ENCODE measurements at places on chromosomes 11 and 22.
A peak's percentile ranks its signal among the peaks of the same experiment; 100 is the strongest.

GRCh38 chr11:70763606-70764005 is 365.3 kb downstream of the CTTN start:
- no peak for DNase-seq

DNA sequence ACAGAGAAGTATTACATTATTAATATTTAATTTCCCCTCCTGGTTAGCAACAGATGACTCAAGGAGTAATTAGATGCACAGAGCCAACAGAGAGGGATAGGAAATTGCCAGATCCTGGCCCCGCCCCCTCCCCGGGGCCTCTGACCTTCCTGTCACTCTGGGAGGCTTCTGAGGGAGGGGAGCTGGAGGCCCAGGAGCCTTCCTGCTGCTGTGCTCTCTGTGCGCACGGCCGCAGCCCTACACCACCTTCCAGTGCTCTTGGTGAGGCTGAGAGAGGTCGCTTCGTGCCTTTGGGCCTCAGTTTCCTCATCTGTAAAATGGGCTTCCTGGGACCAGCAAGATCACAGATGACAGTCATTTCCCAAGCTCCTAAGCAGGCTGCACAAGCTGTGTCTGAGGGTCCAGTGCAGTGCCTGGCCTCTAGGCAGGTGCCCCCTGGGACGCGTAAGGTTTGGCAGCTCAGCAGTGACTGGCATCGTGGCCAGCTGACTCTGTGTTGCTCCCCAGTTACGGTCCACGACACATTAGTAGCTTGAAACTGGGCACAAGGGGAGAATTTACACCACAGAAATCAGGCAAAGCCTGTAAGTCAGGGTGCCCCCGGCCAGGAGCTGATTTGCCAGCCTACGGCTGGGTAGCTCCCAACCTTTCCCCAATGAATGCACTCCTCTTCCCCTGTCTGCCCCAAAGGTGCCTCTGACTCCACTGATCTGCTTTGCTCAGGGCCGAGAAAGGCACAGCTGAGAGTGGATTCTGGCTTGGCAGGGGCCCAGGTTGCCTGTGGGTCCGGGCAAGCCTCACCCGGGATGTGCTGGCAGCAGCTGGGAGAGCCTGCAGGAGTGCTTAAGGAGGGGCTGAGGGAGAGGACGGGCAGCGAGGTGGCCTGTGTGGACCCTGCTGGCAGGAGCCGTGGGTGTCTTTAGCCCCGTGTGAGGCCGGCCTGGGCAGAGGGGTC is 2.3 kb downstream of the ADORA2A start:
- peak; percentile 66 for DNase-seq

DNA sequence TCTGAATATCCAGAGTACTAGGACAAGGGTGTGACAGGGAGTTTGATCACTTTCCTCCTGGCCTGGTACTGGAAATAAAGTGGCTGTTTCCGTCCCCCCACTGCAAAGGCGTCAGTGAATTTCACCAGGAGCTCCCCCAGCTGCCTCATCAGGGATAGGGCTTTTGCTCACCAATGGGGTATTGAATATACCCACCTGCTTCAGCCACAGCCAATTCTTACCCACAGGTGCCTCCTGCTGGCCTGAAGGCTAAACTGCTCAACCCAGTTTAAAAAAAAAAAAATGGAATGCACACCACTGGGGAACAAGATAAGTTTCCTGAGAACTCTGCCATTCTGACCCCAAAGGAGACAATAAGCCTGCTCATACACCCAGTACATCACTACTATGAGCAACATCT is 65.3 kb upstream of the MS4A8 start:
- no peak for DNase-seq

DNA sequence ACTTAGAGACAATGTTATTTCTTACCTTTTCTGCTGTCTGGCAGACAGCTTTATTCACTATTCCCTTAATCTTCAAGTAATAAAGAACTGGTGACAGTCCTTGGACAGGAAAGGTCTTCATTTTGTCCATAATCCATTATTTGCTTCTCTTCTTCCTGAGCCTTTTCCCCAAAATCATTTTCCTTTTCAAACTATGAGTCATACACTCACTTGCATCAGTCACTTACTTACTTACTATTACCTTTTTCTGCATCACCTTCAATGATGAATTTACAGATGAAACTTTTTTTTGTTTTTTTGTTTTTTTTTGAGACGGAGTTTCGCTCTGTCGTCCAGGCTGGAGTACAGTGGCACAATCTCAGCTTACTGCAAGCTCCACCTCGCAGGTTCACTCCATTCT is 9.5 kb downstream of the METTL15 start:
- no peak for DNase-seq

GRCh38 chr11:83153764-83154163 is 3.2 kb upstream of the PCF11 start:
- no peak for DNase-seq

GRCh38 chr11:35943713-35944502 is at the start of gene LDLRAD3:
LDLRAD3 (plus strand) TSS chr11:35944062; CDS start chr11:35944099, 37 bp downstream.
- DNase-seq: peak; percentile 46

DNA sequence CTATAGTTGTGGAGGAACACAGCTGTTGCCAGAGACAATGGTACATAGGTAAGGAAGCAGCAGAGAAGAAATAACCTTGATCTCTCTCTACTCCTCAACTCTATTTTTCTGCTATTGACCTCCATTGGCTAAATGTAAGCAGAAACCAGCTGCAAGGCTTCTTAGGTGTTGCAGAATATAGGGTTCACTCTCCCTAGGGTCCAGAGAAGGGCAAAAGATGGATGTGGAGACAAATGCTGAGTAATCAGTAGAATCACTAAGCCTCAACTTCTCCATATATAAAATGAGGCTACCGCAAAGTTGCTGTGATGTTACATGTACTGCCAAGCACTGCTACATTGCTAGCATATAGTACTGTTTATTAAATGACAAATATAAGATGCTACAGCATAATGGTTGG is 120.6 kb downstream of the PDE3B start:
- no peak for DNase-seq

GRCh38 chr11:125257190-125257579 is 92.6 kb downstream of the PKNOX2 start:
- DNase-seq: no peak

DNA sequence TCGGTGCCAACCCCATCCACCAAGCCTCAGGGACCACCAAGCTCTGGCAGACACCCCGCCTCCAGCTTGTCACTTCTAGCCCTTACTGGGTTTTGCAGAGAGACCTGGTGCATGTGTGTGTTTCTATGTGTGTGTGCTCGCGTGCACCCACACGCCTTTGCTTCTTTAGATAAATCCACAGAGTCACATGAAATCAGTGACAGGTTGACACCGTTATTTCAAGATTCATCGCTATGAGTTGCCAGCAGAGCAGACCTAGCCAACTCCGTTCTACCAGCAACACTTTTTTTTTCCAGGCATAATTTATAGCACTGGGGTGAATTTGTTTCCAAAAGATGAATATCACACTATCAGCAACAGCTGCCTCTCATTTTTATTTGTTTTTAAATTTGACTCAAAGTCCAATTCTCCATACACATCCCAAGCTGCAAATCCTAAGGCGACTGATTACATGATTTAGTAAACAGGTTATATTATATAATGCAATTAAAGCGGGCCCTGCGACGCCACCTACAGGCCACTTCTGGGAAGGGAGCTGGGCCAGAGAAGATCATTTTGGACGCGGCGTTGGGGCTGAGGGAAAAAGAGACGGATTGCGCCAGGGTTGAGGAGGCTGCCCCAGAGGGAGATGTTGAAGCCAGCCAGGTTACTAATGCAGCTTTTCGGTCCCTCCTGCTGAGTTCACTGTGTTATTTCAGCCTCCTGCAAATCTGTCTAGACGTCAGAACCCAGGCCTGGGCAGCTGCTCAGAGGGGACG is 150.5 kb downstream of the FEZ1 start:
- peak; percentile 35 for DNase-seq

GRCh38 chr11:67586568-67587250 is 3.1 kb downstream of the GSTP1 start:
- no peak for DNase-seq

DNA sequence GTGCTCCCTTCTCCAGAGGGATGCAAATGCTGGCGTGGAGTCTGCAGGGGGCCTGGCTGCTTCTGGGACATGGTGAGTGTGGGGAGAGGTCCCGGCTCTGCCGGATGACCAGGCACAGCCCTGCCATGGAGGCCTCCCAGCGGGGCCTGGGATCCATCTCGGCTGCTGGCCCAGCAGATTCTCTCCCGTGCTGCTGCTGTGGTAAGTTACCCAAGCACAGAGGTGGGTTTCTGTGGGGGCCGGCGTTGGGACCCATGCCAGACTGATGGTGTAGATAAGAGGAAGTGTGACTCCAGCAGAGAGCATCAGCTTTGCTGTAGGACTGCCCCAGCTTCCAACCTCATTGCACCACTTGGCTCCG is 147.5 kb upstream of the B3GAT1 start:
- DNase-seq: no peak

- DNase-seq: no peak
Observed at GRCh38 chr11:95266751-95267374, 35.9 kb upstream of the SESN3 start.

GRCh38 chr11:64021757-64022093 is 14.0 kb upstream of the FLRT1 start:
- DNase-seq: no peak

DNA sequence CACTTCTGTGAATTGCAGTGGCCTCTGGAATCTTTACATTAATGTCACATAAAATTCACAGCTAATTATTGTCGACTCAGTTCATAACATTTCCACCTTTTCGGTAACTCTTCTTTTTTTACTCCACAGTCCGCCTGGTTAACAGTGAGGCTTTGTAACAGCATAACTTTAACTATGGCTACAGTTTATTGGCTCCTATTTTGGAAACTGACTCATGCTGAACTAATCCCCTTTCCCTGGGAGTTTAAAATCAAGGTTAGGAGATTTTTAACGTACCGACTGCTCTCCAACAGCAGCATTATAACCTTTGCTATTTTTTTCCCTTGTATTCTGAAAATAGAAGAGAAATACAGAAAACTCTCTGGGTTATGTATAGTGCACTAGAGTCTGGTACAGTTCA is 3.2 kb upstream of the POGLUT3 start:
- no peak for DNase-seq

GRCh38 chr11:18461909-18462308 is 6.3 kb downstream of the LDHAL6A start:
- no peak for DNase-seq

DNA sequence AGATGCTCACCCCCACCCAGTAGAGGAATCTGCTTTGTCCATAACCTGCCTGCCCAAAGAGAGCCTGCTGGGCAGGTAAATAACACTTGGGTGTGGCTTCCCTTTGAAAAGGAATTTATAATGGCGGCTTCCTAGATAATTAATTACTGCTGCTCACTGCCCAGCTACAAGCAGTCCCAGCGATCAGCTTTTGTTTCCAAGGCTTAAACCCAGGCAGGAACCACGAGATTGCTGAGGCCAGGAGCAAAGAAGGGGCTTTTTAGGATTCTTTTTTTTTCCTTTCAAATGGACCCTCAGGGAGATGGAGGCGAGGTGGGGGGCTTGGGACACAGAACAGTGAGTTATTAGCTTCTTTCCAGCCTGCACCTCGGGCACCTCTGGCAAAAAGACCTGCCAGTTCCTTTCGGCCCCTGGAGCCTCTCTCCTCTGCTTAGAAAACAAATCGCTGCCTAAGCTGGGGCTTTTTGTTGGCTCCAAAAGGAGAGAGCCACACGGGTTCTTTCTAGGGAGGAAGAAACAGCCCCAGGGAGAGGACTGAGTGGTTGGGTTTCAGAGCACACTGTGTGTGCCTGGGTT is 107.2 kb downstream of the TSPAN18 start:
- no peak for DNase-seq

DNA sequence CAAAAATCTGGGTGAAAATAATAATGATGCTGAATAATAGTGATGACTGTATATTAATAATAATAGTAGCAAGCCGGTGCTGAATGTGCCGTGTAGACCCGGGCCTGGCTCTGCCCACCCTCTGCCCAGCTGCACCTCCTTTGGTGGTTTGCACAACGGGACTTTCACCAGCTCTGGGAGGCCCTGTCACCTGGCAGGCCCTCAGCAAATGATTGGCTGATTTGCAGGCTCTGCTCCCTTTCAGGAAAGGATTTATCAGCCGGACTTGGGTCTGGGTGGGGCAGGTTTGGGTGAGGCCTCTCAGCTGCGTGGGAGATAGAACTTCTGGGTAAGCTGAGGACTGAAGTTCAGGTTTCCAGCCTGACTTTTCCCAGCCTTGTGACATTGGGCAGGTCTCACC is 21.4 kb downstream of the KIAA1671 start:
- no peak for DNase-seq

DNA sequence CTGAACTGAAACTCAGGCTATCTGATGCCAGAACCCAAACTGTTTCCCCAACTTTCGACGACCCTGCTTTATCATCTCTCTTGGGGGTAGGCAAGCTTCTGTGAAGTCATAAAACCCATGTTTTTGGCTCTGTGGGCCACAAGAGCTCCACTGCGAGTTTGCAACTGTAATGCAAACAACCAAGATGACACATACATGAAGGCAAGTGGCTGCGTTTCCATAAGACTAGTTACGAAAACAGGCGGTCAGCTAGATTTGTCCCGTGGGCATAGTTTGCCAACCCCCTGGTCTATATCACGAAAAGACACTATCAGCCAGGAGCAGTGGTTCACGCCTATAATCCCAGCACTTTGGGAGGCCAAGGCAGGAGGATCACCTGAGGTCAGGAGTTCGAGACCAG is 37.5 kb downstream of the TPST2 start:
- DNase-seq: no peak

DNA sequence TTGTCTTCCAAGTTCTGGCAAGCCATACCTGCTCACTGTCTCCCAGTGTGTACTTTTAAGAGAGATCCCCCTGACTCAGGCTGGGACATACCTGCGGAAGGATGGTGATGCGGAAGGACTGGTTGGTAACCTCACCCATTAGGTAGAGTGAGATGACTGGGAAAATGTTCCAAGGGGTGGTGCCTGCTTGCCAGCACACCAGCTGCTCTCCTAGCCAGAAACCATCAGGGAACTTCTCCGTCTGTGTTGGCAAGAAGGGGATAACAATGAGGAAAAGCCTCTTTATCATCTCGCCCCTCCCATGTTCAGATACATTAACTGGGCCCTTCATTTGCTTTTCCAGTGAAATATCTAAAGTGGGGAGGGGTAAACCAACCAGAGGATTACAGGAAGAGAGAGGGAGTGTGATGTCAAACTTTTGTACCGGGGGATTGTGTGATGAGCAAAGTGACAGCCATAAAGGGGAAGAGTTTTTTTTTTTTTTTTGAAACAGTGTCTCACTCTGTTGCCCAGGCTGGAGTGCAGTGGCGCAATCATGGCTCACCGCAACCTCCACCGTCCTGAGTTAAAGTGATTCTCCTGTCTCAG is at the start of gene BACE1-AS:
TSS of gene BACE1-AS (plus strand) at position 538 of the 588 bp plus-strand sequence.
- no peak for DNase-seq

DNA sequence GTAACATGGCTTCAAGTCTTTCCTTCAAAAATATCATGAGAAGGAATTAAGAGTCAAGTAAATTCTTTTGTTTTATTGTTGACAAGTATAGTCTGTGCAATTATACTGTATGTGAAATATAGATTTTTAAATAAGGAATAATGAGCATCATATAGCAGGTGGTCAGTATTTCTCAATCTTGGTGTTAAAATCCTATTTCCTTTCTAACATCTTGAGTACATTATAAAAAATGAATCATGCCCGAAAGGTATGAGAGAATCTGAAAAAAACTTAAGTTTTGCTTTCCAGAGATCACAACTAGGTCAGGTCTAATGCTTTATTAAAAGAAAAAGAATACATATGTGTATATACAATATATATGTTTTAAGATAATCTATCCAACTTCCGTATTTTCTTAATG is 53.1 kb downstream of the KIF18A start:
- no peak for DNase-seq
